Upper lobe of right lung (tissue), 1 donor: ENCODE measurements at places on chromosomes 2 and 18.

DNA sequence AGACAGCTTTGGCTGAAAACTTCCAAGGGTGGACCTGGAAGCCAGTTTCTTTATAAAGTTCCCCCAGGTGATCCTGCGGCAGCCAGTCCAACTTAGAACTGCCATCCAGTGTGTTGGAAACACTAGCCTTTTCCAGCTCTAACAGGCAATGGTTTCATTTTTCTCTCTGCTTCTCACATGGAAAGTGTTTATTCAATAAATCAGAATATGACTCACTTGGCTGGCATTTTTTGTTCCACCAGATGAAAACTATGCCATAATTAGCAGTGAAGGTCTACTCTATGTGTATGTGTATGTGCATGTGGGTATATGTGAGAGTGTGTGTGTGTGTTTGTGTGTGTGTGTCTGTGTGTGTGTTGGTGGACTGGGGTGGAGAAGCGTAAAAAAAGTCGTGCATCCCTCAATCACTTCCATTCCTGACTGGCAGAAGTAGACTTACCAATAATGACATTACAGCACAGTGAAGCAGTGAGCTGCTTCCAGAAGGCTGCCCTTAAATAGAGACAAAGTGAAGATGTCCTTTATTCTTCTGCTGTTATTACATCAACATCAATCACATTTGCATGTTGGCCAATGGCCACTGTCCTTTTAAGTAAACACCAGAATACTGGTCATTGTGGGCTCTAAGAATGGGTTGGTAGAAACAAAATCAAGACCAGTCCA is 90.9 kb upstream of the SETBP1 start:
- no peaks in the 10 kb centered on the region for H3K27me3 ChIP-seq
- no peak overlapping the region for H3K27ac ChIP-seq
- no peaks in the 10 kb centered on the region for H3K4me1 ChIP-seq
- H3K4me3 ChIP-seq = no peak overlapping the region

DNA sequence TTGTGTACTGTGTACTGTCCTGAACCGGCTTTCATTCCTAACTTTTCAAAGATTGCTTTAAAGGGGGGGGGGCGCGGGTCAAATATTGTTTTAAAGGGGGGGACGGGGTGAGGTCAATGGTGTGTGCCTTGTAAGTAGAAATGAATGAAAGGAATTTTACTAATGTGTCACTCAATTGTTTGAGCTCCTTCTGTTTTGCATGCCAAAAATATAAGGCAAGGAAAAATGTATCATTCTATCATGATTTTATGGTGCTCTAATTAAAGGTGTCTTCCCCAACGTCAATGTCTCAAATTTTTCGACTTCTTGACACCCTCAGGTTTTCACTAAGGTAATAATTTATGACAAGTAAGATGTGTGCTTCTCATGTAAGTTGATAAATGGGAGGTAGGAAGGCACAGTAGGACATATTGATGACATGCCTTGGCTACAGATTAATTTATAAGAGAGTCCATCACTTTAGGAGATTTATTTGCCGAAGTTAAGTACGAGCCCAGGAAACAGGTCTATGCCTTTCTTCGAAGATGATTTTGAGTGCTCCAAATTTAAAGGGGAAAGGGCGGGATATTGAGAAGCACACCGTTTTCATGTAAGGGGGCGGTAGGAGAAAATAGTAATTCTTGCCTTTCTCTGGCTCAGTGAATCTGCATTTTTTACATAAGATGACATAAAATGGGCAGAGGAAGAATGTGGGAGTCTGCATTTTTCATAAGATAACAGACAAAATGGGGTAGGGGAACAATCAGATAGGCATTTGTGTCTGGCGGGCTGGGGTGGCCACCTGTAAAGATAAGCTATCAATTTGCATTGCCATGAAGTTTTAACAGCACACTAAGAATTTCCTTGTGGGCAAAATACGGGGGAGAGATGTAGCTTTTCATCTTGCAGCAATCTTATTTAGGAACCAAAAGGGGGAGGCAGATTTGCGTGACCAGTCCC is 1.2 kb upstream of the TRAPPC8 start:
- no peaks in the 10 kb centered on the region for H3K27me3 ChIP-seq
- peak overlapping the region; percentile 83 for H3K27ac ChIP-seq
- peaks cover 27% of the 10 kb centered on the region for H3K4me1 ChIP-seq
- H3K4me3 ChIP-seq = peak overlapping the region; percentile 86

DNA sequence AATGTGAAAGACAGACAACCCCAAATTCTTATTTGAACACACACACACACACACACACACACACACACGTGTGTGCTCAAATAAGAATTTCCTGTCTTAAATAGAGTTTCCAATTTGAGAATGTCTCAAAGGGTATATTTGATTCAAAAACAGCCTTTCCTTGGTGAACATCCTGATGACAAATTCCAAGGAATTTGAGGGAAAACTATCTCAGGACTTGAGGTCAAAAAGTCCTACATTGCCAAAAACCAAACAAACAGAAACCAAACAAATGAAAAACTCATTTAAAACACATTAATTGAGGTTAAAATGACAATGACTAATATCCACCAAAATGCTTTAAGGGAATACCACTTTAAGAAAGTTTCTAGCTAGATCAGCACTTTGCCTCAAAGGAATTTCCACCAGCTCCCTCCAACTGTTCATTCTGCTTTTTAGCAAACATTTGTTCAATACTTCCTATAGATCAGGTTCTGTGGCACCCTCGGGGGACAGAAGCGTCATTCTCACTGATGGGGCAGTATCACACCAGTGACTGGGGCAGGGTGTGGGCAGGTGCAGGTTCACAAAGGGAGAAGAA is 232.1 kb upstream of the TRIB2 start:
- peaks cover 10% of the 10 kb centered on the region for H3K4me1 ChIP-seq
- no peak for DNase-seq
- H3K27ac ChIP-seq = no peak overlapping the region
- no peaks in the 10 kb centered on the region for H3K27me3 ChIP-seq
- no peaks in the 10 kb centered on the region for H3K36me3 ChIP-seq

GRCh38 chr2:47456851-47457250 is 53.9 kb downstream of the MSH2 start:
- H3K4me3 ChIP-seq = no peak overlapping the region
- DNase-seq = no peak
- H3K27ac ChIP-seq = no peak overlapping the region
- no peaks in the 10 kb centered on the region for H3K27me3 ChIP-seq
- H3K36me3 ChIP-seq = no peaks in the 10 kb centered on the region

DNA sequence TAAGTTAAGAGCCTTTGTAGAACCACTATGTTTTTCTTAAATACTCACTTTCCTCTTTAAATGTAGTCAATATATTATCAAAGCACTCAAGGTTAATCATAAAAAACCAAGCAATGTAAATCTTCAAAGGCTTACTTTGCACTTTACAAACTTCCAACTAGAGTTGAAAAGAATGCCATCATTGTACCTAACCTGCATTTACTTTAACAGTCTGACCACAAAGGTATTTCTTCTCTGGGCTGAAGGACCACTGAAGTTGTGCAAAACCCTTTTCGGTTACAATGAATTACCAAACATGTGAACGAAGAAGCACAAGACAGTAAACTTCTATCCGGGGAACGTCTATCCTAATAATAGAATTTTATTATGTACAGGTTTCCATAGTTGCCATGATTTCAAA is 3.0 kb downstream of the HNRNPLL start:
- H3K27ac ChIP-seq = peak overlapping the region; percentile 58
- no peaks in the 10 kb centered on the region for H3K36me3 ChIP-seq
- H3K27me3 ChIP-seq = no peaks in the 10 kb centered on the region
- H3K4me3 ChIP-seq = peak overlapping the region; percentile 83
- H3K4me1 ChIP-seq = peaks cover 46% of the 10 kb centered on the region

DNA sequence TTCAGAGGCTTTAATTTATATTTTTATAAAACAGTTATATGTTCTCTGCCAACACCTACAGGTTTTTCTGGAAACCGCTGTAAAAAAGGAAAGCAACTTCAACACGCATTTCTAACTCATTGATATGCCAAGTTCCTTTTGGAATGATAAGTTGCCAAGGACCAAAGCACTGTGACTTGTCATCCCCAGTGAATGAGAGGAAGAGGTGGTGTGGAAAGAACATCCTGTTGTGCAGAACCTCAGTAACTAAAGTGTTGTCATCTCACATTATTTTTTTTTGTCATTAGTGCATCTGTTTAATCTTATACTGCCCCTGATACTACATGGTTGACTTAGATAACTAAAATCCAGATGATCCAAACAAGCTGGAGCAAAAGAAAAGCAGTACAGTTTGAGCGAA is 96.0 kb upstream of the NEUROD1 start:
- H3K27me3 ChIP-seq = no peaks in the 10 kb centered on the region
- H3K4me1 ChIP-seq = peaks cover 14% of the 10 kb centered on the region
- DNase-seq = no peak
- H3K36me3 ChIP-seq = no peaks in the 10 kb centered on the region

DNA sequence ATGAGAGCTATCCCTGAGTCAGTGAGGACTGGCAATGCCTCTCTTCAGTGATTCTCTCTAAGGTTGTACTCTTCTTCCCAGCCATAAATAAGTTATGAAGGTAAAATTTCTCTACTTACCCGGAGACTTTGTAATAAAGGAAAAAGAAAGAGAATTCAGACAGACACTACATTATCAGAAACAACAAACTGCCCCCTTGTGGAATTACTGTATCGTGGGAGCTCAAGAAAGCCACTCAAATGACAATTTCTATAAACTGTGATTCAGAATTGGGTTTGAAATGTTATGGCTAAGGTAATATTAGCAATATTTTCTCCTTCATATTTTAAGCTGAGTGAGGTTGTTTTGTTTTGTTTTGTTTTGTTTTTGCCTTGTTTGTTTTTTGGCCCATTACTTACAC is 155.8 kb upstream of the TANK start:
- H3K4me1 ChIP-seq = no peaks in the 10 kb centered on the region
- H3K36me3 ChIP-seq = no peaks in the 10 kb centered on the region
- DNase-seq = no peak
- H3K27ac ChIP-seq = no peak overlapping the region
- H3K27me3 ChIP-seq = no peaks in the 10 kb centered on the region

- no peaks in the 10 kb centered on the region for H3K27me3 ChIP-seq
- H3K4me3 ChIP-seq = no peak overlapping the region
- peaks cover 17% of the 10 kb centered on the region for H3K4me1 ChIP-seq
- H3K36me3 ChIP-seq = no peaks in the 10 kb centered on the region
Observed at GRCh38 chr2:112050316-112050715, 4.8 kb upstream of the TMEM87B start.

- H3K4me3 ChIP-seq = no peak overlapping the region
- no peak for DNase-seq
- no peak overlapping the region for H3K27ac ChIP-seq
- no peaks in the 10 kb centered on the region for H3K27me3 ChIP-seq
- no peaks in the 10 kb centered on the region for H3K4me1 ChIP-seq
- no peaks in the 10 kb centered on the region for H3K36me3 ChIP-seq
Observed at GRCh38 chr2:16059393-16060016, 119.2 kb downstream of the MYCN start.

GRCh38 chr18:34928088-34928753 is 113.0 kb upstream of the MAPRE2 start:
- no peaks in the 10 kb centered on the region for H3K4me1 ChIP-seq
- DNase-seq = no peak
- no peaks in the 10 kb centered on the region for H3K36me3 ChIP-seq
- no peak overlapping the region for H3K4me3 ChIP-seq
- no peak overlapping the region for H3K27ac ChIP-seq

DNA sequence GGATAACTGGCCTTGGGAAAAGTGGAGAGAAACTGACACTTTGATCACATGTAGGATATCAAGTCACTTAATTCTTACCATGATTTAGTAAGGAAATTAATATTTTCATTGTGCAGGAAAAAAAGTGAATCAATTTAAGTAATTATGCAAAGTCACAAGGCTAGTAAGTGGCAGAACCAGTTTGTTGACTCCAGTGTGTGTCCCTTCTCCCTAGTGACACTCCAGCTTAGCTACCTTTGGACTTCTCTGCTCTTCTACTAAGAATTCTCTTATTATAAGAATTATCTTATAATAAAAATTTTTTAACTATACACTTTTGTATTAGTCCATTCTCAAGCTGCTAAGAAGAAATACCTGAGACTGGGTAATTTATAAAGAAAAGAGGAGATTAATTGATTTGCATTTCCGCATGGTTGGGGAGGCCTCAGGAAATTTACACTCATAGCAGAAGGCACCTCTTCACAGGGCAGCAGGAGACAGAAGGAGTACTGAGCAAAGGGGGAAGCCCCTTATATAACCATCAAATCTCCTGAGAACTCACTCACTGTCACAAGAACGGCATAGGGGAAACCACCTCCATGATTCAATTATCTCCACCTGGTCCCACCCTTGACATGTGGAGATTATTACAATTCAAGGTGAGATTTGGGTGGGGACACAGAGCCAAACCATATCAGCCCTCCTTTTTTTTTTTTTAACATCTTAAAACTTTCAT is 13.6 kb downstream of the COL4A4 start:
- no peak for DNase-seq
- H3K4me1 ChIP-seq = no peaks in the 10 kb centered on the region
- no peaks in the 10 kb centered on the region for H3K36me3 ChIP-seq
- H3K27me3 ChIP-seq = no peaks in the 10 kb centered on the region
- no peak overlapping the region for H3K4me3 ChIP-seq
- H3K27ac ChIP-seq = no peak overlapping the region

- no peak overlapping the region for H3K4me3 ChIP-seq
- DNase-seq = no peak
- peaks cover 9% of the 10 kb centered on the region for H3K4me1 ChIP-seq
Observed at GRCh38 chr2:111624411-111625156, 259.4 kb downstream of the ANAPC1 start.

DNA sequence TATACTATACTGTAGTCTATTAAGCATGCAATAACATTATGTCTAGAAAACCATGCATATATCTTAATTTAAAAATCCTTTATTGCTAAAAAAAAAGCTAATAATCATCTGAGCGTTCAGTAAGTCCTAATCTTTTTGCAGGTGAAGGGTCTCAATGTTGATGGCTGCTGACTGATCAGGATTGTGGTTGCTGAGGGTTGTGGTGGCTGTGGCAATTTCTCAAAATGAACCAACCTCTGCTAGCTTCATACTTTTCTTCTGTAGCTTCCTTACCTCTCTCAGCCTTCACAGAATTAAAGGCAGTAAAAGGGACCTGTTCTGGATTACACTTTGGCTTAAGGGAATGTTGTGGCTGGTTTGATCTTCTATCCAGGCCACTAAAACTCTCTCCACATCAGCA is 235.8 kb downstream of the NBAS start:
- H3K36me3 ChIP-seq = peaks cover 30% of the 10 kb centered on the region
- H3K4me3 ChIP-seq = no peak overlapping the region
- no peak for DNase-seq
- no peaks in the 10 kb centered on the region for H3K27me3 ChIP-seq
- no peaks in the 10 kb centered on the region for H3K4me1 ChIP-seq
